ENCODE measurements at places on chromosomes 6 and 20. TPM values are rescaled to one million over a fixed set of nuclear protein-coding genes. Genes with fewer than 3 reads are reported as not detected.
A peak's percentile ranks its signal among the peaks of the same experiment; 100 is the strongest.

DNA sequence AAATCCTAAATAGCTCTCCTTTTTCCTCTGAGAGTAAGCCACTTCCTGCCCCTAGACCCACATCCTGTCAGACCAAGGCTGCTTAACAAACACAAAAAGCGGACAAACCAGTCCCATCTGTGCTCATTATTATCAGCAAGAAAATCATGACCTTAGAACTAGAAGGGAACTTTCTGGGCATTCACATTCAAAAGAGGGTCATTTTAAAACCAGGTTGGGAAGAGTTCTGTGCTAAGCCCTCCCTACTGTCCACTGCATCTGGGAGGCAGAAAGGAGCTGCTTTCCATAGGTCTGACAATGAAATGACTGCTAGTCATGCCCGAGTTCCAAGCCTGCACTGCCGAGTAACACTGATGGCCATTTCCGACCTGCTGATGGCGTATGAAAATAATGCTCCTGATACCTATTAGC lies 15.4 kb downstream of the EZR start:
- no peaks in the 10 kb centered on the region for H3K27me3 ChIP-seq
- H3K4me3 ChIP-seq: peak overlapping the region; percentile 13
- H3K36me3 ChIP-seq: peaks cover 1% of the 10 kb centered on the region
- peaks cover 40% of the 10 kb centered on the region for H3K4me1 ChIP-seq
- H3K27ac ChIP-seq: peak overlapping the region; percentile 85

DNA sequence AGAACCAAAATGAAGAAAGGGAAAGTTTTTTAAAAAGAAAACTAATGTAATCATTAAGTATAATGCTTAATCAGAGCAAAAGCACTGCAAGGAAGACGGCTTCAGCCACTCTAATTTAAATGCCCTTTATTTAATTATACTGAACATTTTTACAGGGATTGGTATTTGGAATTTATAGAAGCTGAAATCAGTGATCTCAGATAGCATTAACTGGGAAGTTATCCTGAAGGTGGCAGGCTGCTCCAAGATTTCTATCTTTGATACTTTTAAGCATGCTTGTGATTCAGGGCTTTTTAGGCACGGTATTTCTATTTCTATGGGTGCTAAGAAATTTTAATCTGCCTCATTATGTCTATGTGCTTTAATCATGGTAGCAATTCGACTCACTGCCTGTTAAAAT lies 1.3 kb upstream of the NDUFAF4 start:
- peaks cover 24% of the 10 kb centered on the region for H3K4me1 ChIP-seq
- H3K27ac ChIP-seq: peak overlapping the region; percentile 91
- DNase-seq: no peak
- H3K27me3 ChIP-seq: peaks cover 15% of the 10 kb centered on the region
- peaks cover 5% of the 10 kb centered on the region for H3K36me3 ChIP-seq

The SOBP gene
- total RNA-seq: 9.8 TPM

DNA sequence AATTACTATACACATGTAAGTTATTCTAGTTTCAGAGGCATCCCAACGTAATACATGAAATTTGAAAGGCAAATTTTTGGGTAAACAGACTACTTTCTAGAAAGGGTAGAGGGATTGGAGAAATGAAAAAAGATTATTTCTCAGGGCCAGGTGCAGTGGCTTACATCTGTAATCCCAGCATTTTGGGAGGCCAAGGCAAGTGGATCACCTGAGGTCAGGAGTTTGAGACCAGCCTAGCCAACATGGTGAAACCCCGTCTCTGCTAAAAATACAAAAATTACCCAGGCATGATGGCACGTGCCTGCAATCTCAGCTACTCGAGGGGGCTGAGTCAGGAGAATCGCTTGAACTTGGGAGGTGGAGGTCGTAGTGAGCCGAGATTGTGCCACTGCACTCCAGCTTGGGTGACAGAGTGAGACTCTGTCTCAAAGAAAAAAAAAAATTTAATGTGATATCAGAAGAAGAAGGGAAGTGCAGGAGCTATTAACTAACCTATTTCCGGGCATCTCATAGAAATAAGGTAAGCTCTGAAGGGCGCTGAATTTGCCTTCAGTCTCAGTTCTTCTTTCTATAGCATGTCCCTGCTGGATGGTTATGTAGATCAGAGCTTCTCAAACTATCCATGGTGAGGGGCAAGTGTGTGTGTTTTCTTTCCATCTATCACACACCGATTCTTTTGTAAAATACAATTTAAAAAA lies 100.3 kb upstream of the MTHFD1L start:
- H3K27ac ChIP-seq: no peak overlapping the region
- DNase-seq: no peak
- no peaks in the 10 kb centered on the region for H3K27me3 ChIP-seq
- no peak overlapping the region for H3K4me3 ChIP-seq
- H3K4me1 ChIP-seq: peaks cover 29% of the 10 kb centered on the region

- H3K4me3 ChIP-seq: no peak overlapping the region
- H3K27me3 ChIP-seq: no peaks in the 10 kb centered on the region
- no peak overlapping the region for H3K27ac ChIP-seq
- H3K36me3 ChIP-seq: peaks cover 8% of the 10 kb centered on the region
- no peak for DNase-seq
Measured at GRCh38 chr6:111031151-111031550, 49.3 kb downstream of the RPF2 start.

GRCh38 chr6:155881826-155882526 lies 426.3 kb upstream of the NOX3 start:
- peaks cover 3% of the 10 kb centered on the region for H3K27me3 ChIP-seq
- no peak for DNase-seq
- no peaks in the 10 kb centered on the region for H3K4me1 ChIP-seq
- no peaks in the 10 kb centered on the region for H3K36me3 ChIP-seq
- H3K27ac ChIP-seq: no peak overlapping the region

The CCR6 gene
- total RNA-seq: not detected

GRCh38 chr20:57559289-57559634 lies 1.6 kb upstream of the PCK1 start:
- H3K27me3 ChIP-seq: peaks cover 41% of the 10 kb centered on the region
- H3K4me3 ChIP-seq: no peak overlapping the region
- no peaks in the 10 kb centered on the region for H3K4me1 ChIP-seq
- no peak overlapping the region for H3K27ac ChIP-seq
- H3K36me3 ChIP-seq: no peaks in the 10 kb centered on the region

DNA sequence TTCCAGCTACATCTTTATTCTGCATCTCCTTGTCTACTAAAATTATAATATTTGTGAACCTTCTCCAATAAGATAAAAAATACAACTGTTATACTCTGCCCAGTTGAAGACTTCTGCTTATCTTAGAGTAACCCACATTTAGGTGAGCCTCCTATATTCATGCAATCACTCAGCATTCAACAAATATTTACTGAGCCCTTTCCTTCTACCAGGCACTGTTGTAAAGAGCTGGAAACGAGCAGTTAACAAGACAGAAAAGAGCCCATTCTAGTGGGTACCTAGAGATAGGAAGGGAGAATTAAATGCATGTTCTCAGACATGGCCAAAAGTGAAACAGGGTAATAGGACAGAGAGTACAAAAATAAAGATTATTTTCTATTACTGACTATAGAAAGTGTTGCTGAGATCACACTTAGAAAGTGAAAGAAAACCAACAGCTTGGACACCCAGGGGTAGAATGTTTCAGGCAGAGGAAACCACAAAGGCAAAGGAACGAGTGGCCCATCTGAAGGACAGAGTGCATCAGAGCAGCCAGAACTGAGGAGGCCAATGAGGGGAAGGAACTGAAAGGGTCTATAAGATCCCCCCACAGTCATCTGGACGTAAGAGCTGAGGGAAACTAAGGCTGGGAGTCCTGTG lies 50.8 kb upstream of the SMLR1 start:
- no peaks in the 10 kb centered on the region for H3K27me3 ChIP-seq
- peaks cover 28% of the 10 kb centered on the region for H3K4me1 ChIP-seq
- no peak overlapping the region for H3K4me3 ChIP-seq
- DNase-seq: no peak
- H3K27ac ChIP-seq: no peak overlapping the region

GRCh38 chr6:53931086-53931485 lies 136.3 kb downstream of the LRRC1 start:
- H3K4me3 ChIP-seq: no peak overlapping the region
- H3K27ac ChIP-seq: no peak overlapping the region
- DNase-seq: no peak

DNA sequence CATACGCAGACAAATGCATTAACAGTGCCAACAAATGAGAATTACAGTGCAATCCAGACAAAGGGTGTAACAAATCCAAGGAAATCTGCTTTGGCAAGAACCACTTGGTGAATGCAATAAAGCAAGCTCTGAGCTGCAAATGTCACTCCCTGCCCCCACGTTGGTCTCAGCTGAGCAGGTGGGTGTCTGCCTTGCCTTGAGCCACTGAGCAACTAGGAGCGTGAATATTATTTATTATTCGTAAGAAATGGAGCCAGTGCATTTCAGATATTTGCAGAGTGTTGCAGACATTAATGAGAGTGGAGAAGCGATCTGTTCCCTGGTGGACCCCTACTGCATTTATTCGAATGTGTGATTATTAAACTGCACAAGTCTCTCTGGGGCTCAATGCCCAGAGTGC lies 36.6 kb upstream of the F13A1 start:
- no peak overlapping the region for H3K4me3 ChIP-seq
- no peaks in the 10 kb centered on the region for H3K4me1 ChIP-seq
- peaks cover 8% of the 10 kb centered on the region for H3K27me3 ChIP-seq
- DNase-seq: no peak
- H3K36me3 ChIP-seq: no peaks in the 10 kb centered on the region
- no peak overlapping the region for H3K27ac ChIP-seq

GRCh38 chr6:158819213-158819976 lies at the start of gene EZR:
Gene EZR (minus strand): TSS chr6:158819368. CDS start chr6:158818093, 1,275 bp downstream.
- no peaks in the 10 kb centered on the region for H3K36me3 ChIP-seq
- peak within 1 kb of the TSS; percentile 98 for H3K4me3 ChIP-seq
- no peak for DNase-seq
- H3K27me3 ChIP-seq: no peaks in the 10 kb centered on the region

The MYLK4 gene
- 0.99 TPM for total RNA-seq

DNA sequence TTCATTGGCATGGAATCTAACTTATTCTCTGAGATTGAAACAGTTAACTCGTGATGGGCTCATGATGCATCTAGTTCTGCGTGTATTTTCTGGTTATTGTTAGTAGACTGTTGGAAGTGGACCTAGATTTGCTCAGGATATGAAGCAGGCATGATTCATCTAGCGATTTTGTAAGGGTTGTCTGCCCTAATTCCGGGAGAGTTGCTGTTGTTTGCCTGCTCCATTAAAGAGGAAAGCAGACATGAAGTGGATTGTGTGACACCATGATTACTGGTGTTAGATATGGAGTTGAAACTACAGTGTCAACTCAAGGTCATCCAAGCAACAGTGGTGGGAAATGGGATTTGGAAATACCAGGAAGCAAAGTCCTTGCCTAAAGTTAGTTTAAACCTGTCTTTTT lies 41.0 kb downstream of the SOX4 start:
- no peaks in the 10 kb centered on the region for H3K36me3 ChIP-seq
- H3K4me1 ChIP-seq: peaks cover 24% of the 10 kb centered on the region
- no peak for DNase-seq
- no peak overlapping the region for H3K4me3 ChIP-seq

GRCh38 chr6:28980852-28981430 lies 24.2 kb downstream of the ZNF311 start:
- peaks cover 41% of the 10 kb centered on the region for H3K4me1 ChIP-seq
- H3K27me3 ChIP-seq: no peaks in the 10 kb centered on the region
- peak overlapping the region; percentile 70 for H3K4me3 ChIP-seq
- no peaks in the 10 kb centered on the region for H3K36me3 ChIP-seq
- peak overlapping the region; percentile 87 for H3K27ac ChIP-seq

DNA sequence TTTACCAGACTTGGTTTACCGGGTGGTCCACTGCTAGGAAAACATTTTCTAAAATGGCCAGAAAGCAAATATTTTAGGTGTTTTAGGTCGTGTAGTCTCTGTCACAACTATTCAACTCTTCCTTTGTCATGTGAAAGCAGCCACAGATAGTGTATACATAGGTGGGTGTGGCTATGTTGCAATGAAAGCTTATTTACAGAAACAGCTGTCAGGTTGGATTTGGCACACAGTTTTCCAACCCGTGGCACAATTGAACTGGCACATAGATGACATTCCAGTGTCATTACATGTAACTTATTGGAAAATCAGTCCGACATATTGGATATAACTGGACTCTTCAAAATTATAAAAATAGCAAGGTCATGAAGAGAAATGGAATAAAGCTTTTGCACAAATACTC lies 68.9 kb upstream of the KCNQ5 start:
- no peak overlapping the region for H3K4me3 ChIP-seq
- H3K27me3 ChIP-seq: no peaks in the 10 kb centered on the region
- DNase-seq: no peak
- H3K27ac ChIP-seq: peak overlapping the region; percentile 15
- no peaks in the 10 kb centered on the region for H3K36me3 ChIP-seq

GRCh38 chr20:50821257-50821921 lies 26.5 kb downstream of the BCAS4 start:
- DNase-seq: no peak
- H3K36me3 ChIP-seq: peaks cover 5% of the 10 kb centered on the region
- no peak overlapping the region for H3K27ac ChIP-seq

DNA sequence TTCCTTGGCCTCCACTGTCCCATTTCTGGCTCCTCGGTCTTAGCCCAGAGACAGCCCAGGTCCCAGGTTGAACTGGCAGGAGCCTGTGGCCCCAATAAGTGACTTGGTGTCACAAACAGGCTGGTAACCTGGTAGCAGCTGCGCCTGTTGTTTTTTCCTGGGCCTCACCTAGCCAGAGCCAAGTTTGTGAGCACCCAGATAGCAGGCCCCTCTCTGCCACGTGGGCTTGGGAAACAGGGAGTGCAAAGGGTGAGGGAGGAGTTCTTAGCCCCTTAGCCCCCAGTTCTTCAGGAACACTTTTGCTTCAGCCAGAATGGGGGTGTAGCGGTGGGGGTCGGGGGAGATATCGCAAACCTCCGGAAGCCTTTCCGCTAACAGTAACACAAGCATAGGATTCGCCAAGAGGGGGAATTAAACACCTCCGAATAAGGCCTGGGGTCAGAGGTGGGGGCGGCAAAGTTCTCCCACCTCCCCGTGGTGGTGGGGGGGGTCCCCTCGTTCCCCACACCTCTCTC lies 760 bp downstream of the C6orf132 start:
- peak overlapping the region; percentile 84 for H3K4me3 ChIP-seq
- no peak for DNase-seq
- H3K36me3 ChIP-seq: no peaks in the 10 kb centered on the region
- H3K27me3 ChIP-seq: peaks cover 2% of the 10 kb centered on the region
- peak overlapping the region; percentile 17 for H3K27ac ChIP-seq

DNA sequence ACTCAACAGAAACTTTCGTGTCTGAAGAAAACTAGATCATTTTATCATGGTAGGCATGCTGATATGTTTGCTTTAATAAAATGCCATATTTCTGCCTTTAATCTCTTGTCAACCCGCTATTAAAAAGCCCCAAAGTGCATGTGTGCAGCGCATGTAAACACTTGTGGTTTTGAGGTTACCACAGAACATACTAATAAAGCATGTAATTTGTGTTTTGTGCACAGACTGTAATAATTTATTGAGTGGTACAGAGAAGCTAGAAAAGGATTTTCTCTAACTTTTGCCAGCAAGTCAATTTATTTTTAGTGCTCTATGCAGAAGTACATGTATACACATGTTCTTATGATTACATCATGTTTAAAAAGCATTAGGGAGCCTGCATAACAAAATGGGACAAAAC lies 349.9 kb upstream of the SLC35B3 start:
- H3K27me3 ChIP-seq: peaks cover 3% of the 10 kb centered on the region
- no peaks in the 10 kb centered on the region for H3K36me3 ChIP-seq
- no peak overlapping the region for H3K4me3 ChIP-seq
- no peaks in the 10 kb centered on the region for H3K4me1 ChIP-seq
